ENCODE measurements at places on chromosomes 2 and 18.

GRCh38 chr2:15265889-15266288, 295.2 kb downstream of the NBAS start:
- DNase-seq: no peak

DNA sequence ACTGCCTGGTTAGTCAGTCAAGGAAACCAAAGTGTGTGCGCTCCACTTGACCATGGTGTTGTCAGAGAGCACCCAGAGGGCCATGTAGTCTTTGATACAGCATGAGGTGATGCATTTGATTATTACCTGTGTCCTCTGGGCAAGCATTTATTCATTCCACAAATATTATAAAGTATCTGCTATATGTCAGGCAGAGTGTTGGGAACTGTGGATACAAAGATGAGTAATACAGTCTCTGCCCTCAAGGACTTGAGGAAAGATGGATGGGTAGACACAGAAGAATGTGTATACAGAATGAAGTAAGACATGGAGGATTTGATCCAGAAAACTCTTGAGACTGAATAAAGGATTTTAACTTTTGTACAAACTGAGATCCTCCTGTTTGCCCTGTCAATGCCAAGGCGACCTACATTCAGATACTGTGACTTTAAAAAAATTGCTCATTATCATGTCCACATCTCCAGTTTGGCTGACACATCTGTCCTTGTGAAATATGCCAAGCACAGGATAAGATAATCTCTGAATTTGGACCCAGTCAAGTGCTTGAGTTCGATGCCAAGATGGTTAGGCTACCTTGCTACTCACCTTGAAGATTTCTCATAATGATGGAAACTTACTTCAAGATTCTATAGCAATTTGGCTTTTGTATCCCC, 50.8 kb downstream of the ACYP2 start:
- no peak for DNase-seq

DNA sequence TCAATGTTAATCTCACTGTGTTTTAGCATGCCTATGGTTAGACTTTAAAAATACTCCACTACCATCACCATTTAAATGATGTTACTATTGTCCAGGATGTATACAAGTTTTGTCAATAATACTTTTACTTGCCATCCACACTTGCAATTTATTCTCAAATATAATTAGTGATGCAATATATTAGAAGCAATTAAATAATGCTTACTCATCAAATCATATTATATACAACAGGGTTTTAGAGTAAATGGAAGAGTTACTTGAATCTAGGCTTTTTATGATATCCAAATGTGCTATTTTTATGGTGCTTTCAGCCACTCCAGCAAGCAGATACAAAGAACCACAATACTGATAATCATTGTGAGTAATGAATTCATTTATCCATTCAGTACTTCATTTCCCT, 461.1 kb downstream of the TMEM182 start:
- DNase-seq: no peak

DNA sequence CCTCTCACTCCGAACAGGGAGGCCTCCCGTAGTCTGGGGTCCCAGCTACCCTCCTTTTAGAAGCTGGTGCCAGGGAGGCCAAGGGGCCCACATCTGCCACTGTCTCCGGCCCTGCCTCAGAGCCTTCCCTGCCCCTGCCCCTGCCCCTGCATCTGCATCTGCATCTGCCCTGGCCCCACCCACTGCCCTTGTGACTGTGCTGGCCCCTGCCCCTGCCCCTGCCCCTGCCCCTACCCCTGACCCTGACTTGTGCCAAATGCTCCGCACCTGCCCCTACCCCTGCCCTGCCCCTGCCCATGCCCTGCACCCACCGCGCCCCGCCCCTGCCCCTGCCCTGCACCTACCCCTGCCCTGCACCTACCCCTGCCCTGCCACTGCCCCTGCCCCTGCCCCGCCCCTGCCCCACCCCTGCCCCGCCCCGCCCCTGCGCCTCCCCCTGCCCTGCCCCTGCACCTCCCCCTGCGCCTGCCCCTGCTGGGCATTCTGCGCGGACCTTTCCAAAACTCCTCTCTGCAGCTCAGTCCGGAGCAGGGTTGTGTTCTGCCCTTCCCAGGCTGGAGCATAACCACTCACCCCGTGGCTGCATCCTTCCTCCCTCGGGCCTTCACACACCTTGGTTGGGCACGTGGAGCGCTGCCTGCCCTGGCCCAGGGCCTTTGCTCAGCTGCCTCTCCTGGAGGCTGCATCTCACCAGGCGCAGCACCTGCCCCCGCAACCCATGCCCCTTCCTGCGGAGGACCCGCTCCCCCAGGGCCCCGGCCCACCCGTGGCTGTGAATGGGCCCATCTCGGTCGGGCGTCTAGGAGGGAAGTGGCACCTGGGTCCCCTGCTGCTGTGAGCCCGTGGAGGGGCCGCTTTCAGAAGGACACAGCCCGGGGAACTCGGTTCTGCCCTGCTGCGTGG, 5.4 kb downstream of the SNTG2 start:
- no peak for DNase-seq

Measured in stimulated activated CD4-positive, alpha-beta T cell treated with anti-CD3 and anti-CD28 coated beads, Interleukin-2, amount 100 ng/mL, for 24 hours (primary cell).